ENCODE measurements at places on chromosomes 2 and 18.

DNA sequence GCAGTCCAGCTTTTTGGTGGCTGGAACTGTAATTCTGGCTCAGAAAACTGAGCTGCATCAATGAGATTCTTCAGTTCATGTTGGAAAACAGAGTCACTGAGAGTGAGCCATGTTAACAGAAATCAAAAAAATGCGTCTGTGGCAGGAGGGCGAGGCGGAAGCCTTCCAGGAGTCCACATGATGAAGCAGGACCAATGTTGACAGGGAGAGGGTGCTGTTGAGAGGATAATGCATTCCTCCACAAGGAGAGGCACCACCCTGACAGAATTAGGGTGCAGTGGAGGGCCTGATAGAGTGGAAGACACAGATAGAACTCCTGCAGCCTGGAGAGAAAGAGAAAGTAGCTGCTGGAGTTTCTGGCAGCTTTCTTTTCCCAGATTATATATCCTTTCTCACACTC lies 111.5 kb downstream of the MGAT5 start:
- DNase-seq: no peak

DNA sequence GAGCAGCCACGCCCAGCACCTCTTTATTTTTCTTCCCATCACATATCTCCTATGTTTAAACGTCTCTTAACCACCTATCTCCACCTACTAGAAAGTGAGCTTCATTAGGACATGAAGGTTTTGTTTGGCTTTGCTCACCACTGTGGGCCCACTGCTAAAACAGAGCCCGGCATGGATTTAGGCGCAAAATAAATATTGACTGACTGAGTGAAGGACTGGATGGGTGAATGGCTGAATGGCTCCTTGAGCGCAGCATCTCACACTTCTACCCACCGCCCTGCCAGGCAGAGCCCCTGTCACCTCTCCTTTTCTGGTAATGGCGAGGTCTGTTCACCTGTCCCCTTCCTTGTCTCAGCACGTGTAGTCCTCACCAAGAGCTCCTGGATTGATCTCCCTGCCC lies 10.1 kb downstream of the CAPG start:
- DNase-seq: no peak

DNA sequence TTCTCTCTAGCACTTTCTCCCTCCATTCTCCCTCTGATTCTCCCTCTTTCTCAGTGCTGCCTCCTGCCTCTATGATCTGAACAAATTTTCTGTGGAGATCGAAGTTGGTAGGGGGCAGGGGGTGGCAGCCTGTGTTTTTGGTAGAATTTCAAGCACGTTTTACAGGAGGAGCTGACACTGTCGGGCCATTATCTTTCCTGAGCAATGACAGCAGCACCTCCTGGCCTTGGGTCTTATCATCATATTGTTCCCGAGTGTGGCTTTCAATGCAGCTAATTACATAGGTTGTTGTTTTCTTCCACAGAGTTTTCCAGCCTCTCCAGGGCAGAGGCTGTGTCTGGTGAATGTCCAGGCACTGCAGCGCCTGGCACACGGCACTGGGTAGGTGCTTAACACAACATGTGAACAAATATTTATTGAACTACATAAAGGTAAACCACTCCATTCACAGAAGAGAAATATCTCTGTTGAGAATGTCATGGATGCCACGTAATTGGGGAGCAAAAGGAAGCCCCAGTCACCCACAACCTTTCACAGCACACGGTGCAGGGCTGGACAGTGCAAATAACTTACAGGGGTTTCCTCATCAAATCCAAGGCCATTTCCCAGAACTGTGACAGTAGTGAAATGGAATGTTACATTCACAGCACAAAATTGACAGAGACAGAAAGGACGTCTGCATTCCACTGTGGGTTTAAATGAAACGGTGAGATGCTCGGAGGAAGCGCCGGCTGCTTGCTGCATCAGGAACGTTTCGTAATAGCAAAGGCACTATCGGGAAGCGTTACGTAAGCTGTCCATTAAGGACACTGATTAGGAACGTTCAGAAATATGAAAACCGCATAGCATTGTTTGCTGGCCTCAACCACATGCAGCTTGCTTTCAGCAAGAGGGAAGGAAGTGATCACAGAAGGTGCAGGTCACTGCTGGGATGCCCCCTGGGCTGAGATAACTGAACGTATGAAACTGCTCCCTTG lies 6.5 kb upstream of the KCNG2 start:
- peak; percentile 87 for DNase-seq

GRCh38 chr2:10493634-10494281 lies 45.6 kb upstream of the ODC1 start:
- peak; percentile 80 for DNase-seq

DNA sequence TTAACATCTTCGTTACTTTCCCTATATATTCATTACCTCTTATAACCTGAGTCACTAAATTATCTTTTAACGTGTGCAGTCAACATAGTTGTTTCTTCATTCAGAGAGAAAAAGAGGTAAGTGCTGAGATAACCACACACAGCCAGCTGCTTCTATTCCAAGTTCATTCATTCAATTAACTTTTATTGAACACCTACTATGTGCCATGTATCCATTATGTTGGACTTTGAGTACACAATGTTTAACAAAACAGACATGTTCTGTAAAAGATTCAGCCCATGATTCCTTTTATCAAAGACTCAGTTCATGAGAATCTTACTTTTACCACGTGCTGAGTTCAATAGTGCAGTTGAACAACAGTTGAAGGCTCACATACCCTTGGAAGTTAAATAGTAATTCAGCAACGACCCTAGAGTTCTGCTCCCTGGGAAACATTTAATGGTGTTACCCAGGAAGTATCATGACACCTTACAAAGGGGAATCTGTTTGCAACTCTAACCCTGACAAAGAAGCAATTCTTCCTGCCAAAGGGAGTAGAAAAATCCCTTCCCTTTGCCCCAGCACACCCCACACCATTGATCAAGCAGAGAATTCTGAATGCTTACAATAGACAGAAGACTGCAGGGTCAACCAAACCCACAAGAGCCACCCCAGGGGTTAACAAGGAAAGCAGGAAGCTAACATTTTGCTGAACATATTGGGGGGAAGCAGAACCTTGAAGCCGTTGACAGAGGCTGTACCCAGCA lies 595.8 kb downstream of the STK39 start:
- no peak for DNase-seq

DNA sequence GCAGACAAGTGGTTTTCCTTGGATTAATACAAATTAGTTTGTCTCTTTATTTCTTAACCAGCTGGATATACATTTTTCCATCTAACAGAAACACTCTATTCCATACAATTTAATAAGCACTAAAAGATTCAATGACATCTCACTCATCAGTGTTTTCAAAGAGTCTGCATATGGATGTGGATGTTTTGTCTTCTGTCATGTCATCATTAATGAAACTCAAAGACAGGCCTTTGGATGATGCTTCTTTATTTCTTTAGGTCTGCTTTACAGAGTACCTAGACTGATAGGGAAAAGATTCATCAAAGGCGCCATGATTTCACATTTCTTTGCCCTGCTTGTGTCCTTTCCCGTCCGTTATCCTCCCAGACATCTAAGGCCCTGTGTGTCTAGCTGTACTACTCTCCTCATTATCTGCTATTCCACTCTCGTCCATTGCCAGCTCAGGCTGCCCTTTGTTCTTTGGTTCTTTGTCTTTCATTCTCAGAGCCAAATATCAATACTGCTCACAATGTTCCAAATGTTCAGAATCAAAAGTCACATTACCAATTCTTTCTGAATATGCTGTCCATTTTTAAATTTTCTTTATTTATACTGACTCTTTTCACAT lies 232.3 kb upstream of the CHAC2 start:
- DNase-seq: no peak

DNA sequence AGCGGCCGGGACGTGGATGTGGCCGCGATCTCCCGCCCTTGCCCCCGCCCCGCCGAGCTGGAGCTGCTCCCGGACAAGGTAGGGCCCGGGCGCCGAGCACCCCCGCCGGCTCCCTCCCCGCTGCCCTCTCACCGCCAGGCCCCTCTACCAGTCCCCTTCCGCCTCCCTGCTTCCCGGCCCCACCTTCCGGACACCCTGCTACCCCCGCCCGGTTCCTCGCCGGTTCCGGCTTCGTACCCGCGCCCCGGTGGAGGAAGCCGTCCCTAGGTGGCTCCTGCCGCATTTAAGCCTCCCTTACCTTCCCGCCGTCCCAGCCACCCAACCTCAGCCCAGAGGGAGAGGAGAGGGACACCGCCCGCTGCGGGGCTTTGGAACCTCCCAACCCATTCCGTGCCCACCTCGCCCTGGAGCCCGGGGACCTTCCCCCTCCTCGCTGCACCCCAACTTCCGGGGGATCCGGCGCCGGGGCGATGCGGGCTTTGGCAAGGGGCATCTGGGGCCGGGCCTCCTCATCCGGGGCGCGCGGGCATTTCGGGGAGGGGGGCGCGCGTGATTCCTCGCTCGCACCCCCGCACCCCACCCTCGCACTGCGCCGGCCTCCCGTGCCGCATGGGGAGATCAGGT lies 475 bp downstream of the B3GNT2 start:
- DNase-seq: no peak

DNA sequence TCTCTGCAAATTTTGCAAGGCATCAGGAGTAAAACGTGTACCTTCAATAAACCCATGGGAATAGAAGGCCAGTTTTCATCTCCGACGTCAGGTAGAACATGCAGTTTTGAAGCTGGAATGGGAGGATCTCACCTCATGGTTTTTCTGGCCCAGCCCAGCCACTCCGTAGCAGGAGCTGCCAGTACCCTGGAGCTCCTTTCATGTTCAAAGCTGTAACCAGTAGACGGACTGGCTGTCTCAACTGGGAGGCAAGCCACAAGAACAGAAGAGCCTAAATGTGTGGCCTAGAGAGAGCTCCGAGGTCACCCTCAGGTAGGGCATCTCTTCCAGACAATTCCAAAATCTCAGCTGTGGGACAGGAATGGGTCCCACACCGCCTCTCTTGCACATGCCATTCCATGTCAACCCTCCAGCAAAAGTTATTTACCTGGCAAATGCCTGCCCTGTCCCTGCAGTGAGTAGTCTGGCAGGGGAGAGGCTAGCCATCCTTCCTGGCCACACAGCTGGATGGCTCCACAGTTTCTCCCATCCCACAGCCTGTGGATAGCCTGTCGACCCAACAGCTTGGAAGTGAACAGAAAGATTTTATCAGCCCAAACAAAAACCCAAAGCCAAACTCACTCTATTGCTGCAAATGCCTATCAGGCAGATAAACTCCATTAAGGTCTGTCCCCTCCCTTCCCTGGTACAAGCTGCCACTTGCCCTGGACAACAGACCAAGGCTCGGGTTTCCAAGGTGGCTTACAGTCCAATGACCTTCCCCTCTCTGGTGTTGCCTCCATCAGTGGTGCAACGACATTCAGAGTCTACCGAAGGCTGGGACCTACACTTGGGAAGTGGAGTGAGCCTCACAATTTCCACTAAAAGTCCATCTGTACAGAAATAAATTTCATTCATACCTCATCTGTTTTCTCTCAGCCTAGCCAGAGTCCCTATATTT lies 27.8 kb downstream of the CRACDL start:
- DNase-seq: no peak

DNA sequence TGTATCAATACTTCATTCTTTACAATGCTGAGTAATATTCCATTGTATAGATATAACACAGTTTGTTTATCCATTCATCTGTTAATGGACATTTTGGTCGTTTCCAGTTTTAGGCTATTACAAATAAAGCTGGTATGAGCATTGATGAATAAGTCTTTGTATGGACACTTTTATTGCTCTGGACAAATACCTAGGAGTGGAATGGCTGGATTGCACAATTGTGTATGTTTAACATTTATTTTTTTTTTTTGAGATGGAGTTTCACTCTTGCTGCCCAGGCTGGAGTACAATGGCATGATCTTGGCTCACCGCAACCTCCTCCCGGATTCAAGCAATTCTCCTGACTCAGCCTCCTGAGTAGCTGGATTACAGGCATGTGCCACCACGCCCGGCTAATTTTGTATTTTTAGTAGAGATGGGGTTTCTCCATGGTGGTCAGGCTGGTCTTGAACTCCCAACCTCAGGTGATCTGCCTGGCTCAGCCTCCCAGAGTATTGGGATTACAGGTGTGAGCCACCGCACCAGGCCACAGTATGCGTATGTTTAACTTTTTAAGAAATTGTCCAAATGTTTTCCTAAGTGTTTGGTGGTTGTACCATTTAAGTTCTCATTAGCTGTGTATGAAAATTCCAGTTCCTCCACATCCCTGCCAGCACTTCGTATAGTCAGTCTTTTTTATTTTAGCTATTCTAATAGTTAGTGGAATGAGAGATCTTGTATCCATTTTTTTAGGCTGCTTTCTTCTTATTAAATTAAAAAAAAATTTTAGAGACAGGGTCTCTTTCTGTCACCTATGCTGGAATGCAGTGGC lies 194.9 kb upstream of the HAAO start:
- DNase-seq: peak; percentile 79

GRCh38 chr18:7566567-7567473 lies at the start of gene PTPRM:
TSS of gene PTPRM (plus strand) at chr18:7567316. CDS start at chr18:7567819, 503 bp downstream.
- peak; percentile 78 for DNase-seq

- DNase-seq: no peak
These were observed 47.1 kb downstream of the EFR3B start for GRCh38 chr2:25088817-25089516.

DNA sequence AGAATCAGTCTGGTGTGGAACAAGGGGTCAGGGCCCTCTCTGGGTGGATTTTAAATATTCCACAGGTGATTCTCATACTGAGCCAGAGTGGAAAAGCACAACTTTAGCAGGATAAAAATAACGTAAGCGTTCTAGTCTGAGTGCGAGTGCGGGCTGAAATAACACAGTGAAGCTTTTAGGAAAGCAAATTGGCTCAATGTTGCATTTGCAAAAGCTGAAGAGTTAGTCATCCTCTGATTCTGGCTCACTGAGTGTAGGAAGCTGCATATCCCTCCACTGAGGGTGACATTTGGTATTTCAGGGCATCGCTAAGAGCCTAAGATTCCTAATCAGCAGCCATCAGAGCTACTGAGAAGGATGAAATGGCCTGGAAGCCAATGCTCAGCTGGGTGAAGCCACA lies 134.7 kb downstream of the RIF1 start:
- no peak for DNase-seq

DNA sequence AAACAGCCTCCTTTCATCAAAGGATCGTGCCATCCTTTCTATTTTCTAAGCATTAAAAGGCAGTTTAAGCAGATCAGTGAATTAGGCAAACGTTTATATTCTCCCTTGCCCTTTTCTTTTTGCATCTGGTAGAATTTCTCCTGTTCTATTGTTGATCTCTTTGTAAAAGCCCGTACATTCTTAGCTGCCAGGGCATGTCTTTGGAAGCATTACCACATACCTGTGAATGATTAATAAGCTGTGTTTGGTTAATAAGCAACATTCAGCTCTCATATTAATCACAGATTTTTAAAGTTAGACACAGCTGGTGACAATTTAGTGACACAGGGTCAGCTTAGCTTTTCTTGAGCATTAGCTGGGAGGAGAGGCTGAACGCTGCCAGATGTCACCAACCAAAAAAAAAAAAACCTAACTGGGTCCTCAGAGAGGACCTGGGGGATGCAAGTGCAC lies 33.8 kb upstream of the CYP1B1 start:
- DNase-seq: no peak

DNA sequence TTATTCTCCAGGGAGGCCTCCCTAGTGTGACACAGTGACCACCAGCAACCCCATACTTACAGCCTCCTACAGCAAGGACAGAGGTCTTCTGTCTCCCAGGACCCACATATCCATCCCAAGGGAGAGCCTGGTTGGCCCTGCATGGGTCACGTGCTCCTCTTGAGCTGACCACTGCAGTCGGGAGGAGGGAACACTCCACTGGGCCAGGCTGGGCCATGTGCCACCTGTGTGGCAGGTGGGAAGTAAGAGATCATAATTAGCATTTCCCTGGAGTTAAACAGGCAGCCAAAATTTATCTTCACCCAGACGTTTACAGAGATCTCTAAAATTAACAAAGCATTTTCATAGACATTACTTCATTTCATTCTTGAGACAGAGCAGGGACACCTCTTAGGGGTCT lies 33.4 kb upstream of the MLPH start:
- DNase-seq: no peak

Data from astrocyte of the spinal cord (primary cell).